ENCODE measurements at places on chromosomes 1 and 21.

- DNase-seq, result no peak
Observed at GRCh38 chr1:179881642-179882252, 338 bp upstream of the TOR1AIP1 start.

- no peak for DNase-seq
Observed at GRCh38 chr1:231016234-231016633, 23.8 kb downstream of the FAM89A start.

DNA sequence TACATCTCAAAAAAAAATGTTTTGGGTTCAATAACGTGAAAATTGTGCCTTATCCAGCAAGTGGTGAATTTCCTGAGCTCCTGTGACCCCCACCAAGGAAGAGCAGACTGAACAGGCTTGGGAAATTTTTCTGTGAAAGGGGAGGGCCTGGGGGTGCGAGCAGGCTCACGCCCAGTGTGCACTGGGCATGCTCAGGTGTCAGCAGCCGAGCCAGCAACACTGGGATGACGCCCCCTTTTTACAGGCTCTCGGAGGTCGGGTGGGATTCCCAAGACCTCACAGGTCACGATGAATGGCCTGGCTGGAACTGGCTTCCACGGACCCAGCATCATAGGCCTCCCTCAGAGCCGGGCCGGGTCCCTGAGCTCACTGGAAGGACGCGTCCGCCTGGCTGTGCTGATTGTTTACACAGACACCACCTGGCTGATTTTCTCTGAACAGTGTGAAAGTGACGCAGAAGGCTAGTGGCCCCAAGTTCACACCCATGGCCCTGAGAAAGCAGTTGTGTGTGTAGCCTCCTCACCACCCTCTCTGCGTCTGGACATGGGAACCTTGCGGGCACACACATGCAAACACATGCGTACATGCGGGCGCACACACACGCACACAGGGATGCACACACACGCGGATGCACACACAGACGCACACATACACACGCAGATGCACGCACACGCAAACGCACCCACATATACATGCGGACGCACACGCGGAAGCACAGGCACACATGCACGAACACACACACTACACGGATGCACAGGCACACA, 9.2 kb downstream of the CSTB start:
- DNase-seq, result no peak

GRCh38 chr1:203557390-203557789, 63.4 kb downstream of the OPTC start:
- DNase-seq, result no peak

DNA sequence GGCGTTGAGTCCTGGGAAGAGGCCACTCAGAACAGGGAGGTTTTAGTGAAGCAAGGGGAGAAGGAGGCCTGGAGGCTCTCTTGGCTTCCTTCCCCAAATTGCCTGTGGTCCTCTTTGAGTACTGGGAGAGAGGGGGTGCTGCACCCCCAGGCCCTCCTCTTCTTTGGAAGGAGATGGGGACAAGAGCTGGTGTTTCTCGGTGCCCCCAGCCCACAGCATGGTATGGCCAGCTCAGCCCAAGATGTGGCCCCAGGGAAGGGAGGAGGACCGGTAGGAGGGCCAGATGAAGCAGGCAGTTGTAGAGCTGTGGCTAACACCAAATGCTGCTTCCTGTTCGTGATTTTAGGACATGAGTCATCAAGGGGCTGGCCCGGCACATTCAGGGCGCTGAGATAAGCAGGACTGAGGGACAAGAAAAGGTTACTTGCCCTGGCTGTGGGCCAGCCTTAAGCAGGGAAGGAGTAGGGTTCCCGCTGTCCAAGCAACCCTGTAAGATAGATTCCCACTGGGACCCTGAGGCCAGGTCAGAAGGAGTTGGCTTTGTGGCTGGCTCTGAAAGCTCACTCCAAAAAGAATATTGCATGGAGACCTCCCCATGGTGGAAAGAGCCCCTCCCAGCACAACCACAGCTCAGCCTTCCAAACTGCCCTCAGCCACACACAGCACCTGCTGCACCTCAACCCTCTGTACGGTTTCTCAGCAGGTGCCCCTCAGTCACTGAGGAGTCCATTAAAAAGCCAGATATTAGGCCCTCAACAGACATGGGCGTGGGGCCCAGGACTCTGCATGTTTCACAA, 4.9 kb upstream of the TNFRSF1B start:
- peak; percentile 20 for DNase-seq

DNA sequence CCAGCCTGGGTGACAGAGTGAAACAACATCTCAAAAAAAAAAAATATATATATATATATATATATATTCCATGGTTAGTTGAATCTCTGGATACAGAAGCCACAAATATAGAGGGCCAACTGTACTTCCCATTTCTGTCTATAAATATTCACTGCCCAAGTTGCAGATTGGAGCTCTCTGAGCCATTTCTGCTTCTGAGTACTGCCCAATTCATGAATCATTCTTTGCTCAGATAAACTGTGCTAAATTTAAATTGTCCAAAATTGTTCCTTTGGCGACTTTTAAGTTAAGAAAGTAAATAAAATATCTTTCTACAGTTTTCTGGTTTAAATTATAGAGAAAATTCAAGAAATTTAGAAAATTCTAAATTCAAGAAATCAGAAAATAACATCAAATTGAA, 23.2 kb upstream of the C1orf146 start:
- no peak for DNase-seq

Measured in effector CD8-positive, alpha-beta T cell (primary cell).